Left lung (tissue), 14 donors: ENCODE measurements at places on chromosomes 1 and 21.

GRCh38 chr1:116569776-116570357 is 959 bp downstream of the CD58 start:
- peak; percentile 59 for DNase-seq

- no peak for DNase-seq
These were observed 28.8 kb upstream of the CDCA8 start for GRCh38 chr1:37663426-37664000.

- DNase-seq = no peak
These were observed 1058.7 kb downstream of the NCAM2 start for GRCh38 chr21:22056904-22057303.

- DNase-seq = no peak
These were observed 71.4 kb downstream of the CDC7 start for GRCh38 chr1:91572044-91572443.

DNA sequence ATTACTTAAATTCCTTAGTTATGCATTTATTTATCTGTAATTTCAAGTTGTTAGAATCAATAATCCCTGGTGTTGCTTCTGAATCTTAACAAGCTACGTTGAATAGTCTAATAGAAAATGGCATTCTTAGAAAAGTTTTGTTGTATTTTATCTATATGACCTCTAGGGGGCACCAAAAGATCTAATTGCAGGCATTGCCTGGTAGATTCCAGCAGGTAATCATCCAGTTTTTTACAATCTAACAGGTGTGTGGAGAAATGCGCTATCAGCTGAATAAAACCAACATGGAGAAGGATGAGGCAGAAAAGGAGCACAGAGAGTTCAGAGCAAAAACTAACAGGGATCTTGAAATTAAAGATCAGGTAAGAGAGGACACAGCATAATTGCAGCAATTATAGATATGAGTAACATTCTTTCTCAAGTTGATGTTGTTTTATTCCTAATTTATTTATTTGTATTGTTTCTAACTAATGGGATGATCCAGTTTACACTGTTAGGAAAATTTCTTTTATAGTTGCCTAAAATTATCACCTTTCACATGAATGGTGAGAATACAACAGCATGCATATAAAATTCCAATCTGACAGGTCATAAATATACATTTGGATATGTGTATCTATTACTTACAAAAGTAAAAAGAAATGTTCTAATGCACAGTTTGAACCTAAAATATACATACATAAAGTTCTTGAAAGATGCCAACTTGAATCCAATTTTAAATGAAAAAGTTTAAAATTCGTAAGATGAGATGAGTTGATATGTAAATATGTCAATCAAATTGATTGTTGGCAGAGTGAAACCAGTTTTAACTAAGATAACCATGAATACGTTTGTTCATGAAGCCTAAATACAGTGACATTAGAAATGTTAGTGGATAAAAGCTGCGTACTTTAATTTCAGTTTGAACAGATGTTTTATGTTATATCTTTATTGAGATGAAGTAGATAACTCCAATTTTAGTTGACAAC is 88.4 kb downstream of the SDCCAG8 start:
- DNase-seq = peak; percentile 46

DNA sequence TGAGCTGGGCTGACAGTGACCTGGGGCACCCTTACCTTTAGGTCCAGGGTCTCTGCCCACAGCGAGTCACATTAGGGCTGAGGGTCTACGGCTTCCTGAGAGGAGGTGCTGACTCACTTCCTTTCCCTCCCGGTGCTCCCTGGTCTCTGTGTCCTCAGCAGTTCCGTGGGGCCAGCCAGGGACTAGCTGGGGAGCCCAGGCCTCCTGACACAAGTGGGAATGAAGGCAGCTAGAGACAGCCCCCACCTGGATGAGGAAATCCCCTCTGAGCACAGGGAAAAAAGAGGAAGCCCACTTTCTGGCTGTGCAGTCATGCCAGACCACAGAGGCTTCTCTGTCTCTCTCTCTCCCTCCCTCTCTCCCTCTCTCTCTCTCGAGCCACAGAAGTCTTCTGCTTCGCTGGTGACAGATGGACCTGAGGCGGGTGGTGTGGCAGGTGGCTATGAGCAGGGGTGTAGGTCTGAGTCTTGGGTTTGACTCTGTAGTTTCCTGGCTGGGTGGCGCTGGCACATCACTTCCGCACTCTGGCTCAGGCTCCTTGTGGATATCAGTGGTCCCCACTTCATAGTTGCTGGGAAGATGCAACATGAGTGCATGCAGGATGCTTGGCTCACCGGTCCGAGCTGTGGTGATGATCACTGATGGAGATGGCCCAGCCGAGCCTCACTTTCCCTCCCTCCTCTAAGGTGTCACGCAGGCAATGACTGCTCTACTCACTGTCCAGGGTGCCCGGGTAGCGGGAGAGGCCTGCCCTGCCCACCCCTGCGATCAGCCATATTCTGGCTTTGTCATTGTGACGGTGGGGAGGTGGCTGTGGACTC is 3.5 kb downstream of the SLC66A1 start:
- no peak for DNase-seq

DNA sequence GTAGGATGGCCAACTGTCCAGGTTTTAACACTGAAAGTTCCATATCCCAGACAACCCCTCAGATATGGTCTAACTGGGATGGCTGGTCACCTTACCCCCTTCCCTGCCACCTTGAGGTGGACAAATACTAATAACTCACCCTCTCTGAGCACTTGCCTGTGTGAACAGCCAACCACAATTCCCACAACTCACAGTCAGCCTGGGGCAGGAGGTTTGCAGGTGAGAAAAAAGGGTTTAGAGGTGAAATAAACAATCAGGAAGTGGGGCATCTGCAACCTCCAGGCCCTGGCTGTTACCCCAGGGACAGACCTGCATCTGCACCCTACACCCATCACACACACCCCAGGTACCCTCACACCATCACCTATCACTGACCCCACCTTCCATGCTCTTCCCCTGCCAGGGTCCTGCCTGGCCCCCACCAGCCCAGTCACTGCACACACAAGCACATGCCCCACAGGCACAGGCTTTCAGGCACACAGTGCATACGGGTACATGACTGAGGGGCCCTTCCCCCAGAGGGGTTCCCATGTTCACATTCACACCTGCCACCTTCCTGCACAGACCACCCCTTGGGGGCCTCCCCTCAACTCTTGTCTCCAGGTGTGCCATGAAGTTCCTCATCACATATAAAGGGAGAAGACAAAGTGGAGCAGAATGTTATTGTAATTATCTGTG is 679.5 kb downstream of the MATN1 start:
- no peak for DNase-seq

DNA sequence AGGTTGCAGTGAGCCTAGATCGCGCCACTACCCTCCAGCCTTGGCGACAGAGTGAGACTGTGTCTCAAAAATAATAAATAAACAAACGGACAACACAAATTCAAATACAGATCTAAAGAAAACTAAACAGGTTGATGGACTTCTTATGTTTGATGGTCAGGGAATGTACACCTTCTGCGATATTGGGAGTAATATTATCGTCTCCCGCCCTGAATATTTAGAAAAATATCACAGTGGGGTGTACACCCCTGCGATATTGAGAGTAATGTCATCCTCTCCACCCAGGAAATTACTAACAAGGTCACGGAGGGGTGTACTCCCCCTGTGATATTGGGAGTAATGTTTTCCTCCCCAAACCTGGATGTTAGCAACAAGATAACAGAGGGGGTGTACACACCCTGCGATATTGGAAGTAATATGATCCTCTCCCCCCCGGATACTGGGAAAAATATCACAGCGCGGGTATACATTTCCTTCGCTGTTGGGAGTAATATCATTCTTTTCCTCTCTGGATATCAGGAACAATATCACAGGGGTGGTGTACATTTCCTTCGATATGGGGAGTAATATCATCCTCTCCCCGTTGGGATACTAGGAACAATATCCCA is 1.4 kb upstream of the CFAP298 start:
- DNase-seq = no peak

- no peak for DNase-seq
These were observed 155.2 kb upstream of the KAZN start for GRCh38 chr1:14443164-14443787.
